ENCODE measurements at places on chromosomes 1 and 21.

DNA sequence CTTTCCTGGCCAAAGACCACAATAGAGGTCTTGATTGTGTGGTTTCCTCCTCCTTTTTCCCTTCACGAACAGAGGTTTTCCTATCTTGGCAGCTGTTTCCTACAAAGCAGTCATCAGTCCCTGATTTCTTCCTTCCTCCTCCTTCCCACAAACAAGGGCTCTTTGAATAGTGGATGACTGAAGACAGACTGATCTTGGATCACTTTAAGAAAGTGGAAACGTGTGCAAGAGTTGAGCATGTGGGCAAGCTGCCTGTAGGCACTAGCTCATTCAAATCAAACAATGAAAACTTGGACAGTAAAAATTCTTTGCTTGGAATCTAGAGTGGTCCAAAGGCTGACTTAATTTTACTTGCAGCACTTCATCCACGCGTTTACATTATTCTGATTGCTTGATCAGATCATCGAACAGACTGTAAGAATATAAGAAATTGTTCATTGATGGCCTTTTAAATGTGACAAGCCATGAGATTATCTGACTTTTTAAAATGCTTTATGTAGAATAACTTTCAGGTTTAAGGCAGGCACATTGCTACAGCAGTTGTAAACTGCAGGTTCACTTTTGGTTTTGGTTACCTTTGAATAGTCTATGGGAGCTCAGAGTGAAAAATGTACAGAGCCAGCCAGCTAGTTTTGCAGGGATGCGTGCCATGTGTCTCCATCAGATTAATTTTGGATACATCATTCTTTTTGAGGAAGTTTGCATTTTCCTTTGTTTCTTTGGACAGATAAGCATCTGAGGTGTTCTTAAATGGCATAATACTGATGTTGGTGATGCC lies 34.4 kb downstream of the ADGRL2 start:
- no peak for DNase-seq

- no peak for DNase-seq
Observed at GRCh38 chr1:41469706-41470105, 14.8 kb downstream of the EDN2 start.

DNA sequence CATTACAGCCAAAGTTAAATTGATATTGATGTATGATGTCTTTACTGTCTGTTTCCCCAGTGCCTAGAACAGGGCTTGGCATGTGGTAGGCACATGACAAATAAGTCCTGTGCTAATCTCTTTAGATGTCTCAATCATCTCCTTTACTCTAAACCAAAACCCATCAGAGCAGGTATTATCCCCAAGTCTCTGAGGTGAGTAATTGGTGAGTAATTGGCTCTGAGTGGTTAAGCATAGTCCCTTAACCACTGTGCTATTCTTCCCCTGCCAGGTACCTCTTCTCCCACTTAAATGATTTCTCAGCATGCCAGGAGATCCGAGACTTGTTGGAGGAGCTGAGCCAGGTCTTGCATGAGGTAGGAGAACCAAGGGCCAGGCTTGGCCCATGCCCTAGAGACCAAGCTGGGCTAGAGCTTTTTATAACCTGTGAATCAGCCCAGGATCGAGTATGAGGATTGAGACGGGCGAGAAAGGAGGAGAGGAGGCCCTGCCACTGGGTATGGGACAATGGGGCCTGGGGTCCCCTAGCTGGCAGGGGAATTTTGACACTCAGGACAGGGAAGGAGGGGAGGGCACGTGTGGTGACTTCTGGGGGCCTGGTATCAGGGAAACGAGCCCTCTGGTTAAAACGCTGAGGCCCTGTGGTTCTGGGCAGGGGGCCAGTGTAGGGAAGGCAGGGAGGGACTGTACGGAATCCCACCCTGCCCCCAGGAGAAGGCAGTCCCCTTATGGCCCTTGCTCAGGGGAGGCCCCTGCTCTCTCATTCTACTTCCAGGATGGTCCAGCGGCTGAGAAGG lies 4.5 kb downstream of the CNKSR1 start:
- no peak for DNase-seq

DNA sequence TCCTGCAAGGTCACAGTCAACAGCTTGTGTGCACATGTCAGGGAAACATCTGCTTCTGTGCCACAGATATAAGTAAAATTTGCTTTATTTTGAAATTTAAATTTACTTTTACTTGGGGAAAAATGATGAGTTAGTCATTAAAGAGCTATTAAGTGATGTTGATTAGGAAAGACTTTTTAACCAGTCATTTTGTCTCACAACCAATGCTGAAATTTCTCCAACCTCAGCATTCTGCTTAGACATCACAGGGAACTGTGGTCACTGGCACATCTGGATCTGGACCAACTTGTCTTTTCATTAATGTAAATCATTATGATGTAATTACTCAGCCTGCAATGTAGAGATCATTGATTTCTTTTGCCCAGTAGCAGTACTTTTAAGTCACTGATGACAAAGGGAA lies 301.0 kb downstream of the TTLL7 start:
- no peak for DNase-seq

- no peak for DNase-seq
Observed at GRCh38 chr1:94734963-94735901, 84.9 kb upstream of the SLC44A3 start.
